CD4-positive, alpha-beta T cell treated with Interleukin-21 for 1 hour (primary cell): ENCODE measurements at places on chromosomes 2 and 18.

- DNase-seq = peak; percentile 4
These were observed 37.4 kb downstream of the AFF3 start for GRCh38 chr2:100104718-100105677.

DNA sequence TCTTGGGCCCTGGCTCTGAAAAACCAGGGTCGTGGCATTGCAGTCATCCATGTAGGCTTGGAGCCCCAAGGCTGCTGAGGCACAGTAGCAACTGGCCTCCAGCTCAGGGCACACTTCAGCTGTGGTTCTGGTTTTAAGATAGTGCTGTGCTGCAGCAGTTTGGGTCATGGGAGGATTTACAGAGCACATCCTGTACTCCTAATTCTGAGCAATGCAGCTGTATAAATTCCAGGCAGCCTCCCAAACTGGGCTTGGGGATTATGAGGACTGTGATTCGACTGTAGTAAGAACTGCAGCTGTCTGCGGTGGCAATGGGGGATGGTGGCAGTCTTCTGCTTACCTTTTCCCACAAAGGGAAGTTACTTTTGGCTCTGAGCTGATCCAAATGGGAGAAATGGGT lies 536.3 kb upstream of the GCFC2 start:
- DNase-seq = no peak

DNA sequence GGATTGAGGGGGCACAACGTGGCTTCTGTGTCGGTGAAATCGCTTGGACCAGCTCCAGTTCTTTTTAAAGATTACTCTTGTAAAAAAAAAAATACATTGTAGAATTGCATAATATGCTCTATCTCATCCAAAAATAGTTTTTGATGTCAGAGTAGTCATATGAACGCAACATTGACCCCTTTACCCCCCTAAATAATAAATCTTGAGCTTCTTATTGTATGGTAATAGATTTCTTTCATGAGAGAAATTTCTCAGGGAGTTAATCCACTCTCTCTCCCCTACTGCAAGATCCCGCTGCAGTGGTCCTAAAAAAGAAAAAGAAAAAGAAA lies 50.2 kb upstream of the PAIP2B start:
- no peak for DNase-seq

- DNase-seq = no peak
These were observed 791 bp upstream of the CYRIA start for GRCh38 chr2:16666449-16666801.

GRCh38 chr2:64630752-64631151 lies 23.0 kb downstream of the SERTAD2 start:
- DNase-seq = no peak

- peak; percentile 13 for DNase-seq
These were observed 119.5 kb downstream of the NEB start for GRCh38 chr2:151614606-151615306.
